ENCODE measurements at places on chromosomes 16 and 17.

DNA sequence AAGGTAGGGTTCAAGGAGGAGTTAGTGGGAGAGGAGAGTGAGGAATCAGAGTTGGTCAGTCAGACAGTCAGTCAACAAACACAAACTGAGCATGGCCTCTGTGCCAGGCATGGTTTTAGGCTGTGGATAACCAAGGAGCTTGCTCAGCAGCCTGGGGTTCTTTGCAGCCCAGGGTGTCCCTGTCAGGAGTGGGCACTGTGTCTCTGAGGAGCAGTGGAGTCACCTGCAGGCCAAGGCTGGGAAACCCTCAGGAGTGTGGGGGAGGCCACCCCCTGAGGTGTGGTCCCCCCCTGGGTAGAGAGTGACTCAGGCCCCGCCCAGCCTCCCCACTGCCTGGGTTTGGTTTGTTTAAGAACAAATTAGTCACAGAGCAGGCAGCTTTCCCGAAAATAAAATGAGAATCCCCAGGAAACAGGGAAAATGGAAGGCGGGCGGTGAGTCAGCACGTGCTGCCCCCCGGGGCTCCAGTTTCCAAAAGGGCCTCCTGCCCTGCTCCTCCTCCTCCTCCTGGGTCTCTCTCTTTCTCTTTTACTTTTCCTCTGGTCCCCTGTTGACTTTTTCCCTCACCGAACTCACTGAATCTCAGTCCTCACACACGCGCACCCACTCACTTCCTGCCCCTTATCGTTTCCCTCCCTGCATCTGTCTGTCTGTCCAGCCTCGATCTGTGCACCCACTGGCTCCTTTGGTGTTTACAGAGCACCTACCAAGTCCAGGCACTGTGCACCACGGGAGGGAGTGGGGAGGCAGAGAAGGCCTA lies 44.3 kb downstream of the SOCS3 start:
- DNase-seq = peak; percentile 85

DNA sequence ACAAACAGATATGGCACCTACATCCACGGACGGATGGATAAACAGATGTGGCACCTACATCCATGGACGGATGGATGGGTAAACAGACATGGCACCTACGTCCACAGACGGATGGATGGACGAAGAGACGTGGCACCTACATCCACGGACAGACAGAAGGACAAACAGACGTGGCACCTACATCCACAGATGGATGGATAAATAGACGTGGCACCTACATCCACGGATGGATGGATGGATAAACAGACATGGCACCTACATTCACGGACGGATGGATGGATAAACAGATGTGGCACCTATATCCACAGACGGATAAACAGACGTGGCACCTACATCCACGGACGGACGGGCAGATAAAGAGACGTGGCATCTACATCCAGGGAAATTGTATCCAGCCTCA lies 45.6 kb downstream of the TIMM22 start:
- no peak for DNase-seq

DNA sequence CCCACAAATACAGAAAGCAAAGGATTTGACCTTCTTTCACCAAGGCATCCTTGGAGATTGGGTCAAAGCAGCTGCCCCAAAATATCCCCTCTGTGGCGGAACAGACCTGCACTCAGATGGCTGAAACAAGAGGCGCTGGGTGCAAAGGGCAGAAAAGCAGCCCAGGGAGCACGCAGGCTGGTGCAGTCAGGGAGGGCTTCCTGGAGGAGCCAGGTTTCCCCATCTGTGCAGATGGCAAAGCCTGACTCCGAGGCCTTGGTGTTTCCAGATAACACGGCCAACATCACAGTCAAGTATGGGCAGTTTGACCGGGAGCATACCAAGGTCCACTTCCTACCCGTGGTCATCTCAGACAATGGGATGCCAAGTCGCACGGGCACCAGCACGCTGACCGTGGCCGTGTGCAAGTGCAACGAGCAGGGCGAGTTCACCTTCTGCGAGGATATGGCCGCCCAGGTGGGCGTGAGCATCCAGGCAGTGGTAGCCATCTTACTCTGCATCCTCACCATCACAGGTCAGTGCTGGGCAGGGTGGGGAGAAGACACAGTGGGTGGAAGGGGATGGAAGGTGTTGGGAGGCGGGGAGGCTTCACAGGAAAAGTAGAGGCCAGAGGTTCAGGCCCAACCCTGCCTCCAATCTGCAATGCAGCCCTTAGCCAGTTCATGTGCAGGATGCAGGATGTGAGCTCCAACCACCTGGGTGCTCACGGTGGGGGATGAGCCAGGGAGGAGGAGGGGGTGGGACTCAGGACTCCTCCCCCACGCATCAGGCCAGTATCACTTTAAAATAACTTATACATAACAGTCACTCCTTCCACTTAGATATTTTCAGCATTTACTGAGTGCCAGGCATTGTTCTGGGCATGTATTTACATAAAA lies 26.4 kb upstream of the BEAN1 start:
- DNase-seq = no peak

DNA sequence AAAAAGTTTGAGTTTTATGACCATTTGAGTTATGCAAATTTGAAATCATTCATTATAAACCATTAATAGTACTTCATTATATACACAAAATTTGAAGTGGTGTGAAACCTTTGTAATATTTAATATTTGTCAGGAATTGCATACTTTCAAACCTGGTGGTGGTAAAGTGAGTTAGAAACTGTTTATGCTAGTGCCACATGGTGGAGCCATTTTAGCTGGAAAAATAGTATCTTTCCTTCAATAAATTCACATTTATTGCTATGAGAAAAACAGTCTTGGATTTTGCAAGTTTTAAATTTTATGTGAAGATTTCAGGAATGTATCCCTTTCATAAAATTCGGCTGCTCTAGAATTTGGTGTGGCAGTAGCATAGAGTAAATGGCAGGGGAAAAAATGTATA lies 7.3 kb upstream of the BLMH start:
- no peak for DNase-seq

- DNase-seq = no peak
Measured at GRCh38 chr16:50396761-50397535, 28.2 kb upstream of the BRD7 start.

DNA sequence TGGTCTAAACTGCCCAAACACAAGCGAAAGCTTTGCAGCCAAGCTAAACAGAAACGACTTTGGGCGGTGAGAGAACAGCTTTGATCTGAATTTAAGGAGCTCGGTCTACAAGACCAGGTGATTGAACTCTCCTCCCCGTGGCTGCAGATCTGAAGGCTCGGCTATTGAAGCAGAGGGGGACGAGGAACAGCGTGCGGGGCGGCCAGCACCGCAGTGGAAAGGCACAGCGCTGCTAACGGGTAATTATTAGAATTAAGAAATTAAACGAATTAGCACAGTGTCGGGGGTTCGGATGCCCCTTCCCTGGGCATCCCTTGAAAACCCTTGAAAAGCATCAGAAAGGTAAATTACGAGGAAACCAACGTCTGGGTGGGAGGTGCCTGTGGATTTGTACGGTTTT lies 431 bp downstream of the TEKT3 start:
- no peak for DNase-seq

DNA sequence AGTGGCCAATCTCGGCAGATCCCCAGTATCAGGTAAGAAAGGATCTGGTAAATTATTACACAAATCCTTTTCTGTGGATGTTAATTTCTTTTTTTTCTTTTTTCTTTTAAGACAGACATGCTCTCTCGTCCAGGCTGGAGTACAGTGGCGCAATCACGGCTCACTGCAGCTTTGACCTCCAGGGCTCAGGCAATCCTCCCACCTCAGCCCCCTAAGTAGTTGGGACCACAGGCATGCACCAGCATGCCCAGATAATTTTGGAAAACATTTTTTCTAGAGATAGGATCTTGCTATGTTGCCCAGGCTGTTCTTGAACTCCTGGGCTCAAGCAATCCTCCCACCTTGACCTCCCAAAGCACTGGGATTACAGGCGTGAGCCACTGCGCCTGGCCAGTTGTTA lies 54.0 kb downstream of the GAS7 start:
- no peak for DNase-seq

- DNase-seq = no peak
Measured at GRCh38 chr16:47043200-47043599, 69.7 kb upstream of the DNAJA2 start.

- DNase-seq = no peak
Measured at GRCh38 chr16:89067677-89068443, 25.8 kb upstream of the ACSF3 start.

GRCh38 chr16:8548166-8548565 lies 42.1 kb downstream of the TMEM114 start:
- no peak for DNase-seq

- DNase-seq = no peak
Measured at GRCh38 chr17:19497624-19498023, 36.0 kb upstream of the SLC47A1 start.

- no peak for DNase-seq
Measured at GRCh38 chr17:81482673-81483072, 29.9 kb downstream of the ACTG1 start.

GRCh38 chr16:54412037-54412436 lies 125.5 kb upstream of the IRX3 start:
- no peak for DNase-seq

GRCh38 chr16:67950335-67950843 lies 6.5 kb upstream of the LCAT start:
- no peak for DNase-seq

DNA sequence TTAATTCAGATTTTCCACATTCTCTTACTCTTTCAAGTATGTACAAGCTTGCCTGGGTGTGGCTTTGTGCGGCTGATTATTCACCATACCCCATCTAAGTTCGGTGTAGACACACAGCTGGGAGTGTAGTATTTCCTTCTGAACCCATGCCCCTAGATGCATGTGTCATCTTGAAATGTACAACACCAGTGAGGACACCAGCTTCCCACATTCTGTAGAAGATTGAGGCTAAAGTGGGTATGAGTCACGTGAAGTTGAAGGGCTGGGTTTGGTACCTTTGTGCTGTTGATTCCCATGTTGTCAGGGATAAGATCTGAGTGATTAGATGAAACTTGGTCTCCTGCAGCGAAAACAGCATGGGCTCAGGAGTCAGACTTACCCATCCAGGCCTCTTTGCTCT lies 14.6 kb upstream of the DHX8 start:
- DNase-seq = peak; percentile 94

- no peak for DNase-seq
Measured at GRCh38 chr16:8739989-8740704, 57.3 kb downstream of the TMEM186 start.

DNA sequence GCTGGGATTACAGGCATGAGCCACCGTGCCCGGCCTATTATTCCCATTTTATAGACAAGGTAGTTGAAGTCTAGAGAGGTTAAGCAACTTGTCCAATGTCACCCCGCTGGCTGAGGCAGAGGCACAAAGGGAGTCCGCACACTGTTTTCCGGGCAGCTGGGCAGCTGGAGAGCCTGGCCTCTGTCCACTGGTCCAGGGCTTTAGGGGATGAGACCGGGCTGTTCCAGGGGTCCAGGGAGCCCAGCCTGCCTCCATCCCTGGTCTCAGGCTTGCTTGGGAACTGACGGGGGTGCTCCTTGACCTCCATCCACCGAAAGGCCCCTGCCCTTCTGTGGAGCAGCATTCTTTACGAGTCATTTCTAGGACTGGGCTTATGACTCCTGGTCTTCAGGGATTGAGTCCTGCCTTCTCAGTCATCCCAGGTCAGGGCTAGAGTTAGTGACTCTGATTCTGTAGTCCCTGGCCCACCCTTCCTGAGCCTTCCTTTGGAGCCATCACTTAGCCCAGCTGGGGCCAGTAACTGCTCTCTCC lies 37.5 kb downstream of the SOCS3 start:
- DNase-seq = no peak

GRCh38 chr17:30990458-30990857 lies 19.6 kb downstream of the RNF135 start:
- no peak for DNase-seq

GRCh38 chr17:17127156-17127555 lies 79.0 kb downstream of the PLD6 start:
- DNase-seq = no peak

DNA sequence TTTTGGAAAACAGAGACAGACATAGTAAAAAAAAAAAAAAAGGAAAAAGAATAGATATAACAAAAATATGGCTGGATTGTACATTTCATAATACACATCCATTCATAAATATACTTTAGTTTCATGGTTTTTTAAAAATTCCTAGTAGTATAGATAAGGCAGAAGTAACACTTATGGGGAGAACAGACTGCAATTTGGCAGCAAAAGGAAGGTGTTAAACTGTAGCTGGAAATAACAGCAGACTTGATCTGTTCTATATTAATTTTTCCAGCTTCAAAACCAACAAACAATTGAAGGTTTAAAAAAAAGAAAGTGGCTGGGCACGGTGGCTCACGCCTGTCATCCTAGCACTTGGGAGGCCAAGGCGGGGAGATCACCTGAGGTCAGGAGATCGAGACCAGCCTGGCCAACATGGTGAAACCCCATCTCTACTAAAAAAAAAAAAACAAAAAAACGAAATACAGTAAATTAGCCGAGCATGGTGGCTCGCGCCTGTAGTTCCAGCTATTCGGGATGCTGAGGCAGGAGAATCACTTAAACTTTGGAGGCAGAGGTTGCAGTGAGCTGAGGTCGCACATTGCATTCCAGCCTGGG lies 191.8 kb downstream of the SPECC1 start:
- DNase-seq = no peak

- DNase-seq = no peak
Measured at GRCh38 chr16:51154271-51155171, 3.5 kb upstream of the SALL1 start.

DNA sequence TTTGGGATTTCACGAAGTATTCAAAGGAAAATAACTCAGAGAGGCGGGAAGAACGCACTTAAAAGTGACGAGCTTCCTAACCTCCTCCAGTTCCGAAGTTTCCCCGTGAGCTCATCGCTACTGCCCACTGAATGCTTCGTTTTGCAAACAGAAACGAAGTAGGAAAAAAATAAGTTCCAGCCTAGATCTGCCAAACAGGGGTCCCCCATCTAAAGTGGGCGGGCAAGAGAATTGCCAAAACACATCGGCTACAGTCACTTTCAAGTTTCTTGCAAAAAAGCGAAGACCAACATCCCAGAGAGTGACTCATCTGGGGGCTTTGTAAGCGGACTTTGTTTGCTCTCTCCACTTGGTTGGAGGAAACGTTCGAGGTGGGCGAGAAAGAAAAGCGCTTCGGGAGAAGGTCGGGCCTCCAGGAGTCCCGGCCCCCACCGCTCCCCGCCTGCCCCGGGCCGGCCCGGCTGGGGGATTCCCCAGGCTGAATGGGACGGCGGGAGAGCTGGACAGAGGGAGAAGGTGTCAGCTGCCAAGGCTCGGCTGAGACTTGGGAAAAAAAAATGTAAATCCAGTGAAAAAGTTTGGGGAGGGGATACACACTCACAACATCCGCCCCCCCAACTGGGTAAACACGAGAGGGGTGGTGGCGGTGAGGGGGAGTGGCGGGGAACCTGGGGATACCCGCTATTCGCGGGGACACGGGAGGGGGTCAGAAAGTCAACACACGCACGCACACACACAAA lies 1.0 kb downstream of the VEZF1 start:
- DNase-seq = no peak

Measured in skeletal muscle cell (primary cell).